ENCODE measurements at places on chromosomes 16 and 17. TPM values are rescaled to one million over a fixed set of nuclear protein-coding genes. Genes with fewer than 3 reads are reported as not detected.

HSD3B7 gene
- total RNA-seq, result 18.0 TPM

CHST6 gene
- total RNA-seq, result not detected

PRAC2 gene
- total RNA-seq, result not detected

ZNF263 gene
- total RNA-seq, result 82.5 TPM

EME1 gene
- total RNA-seq, result not detected

NOG gene
- not detected for total RNA-seq

Data from uterus (tissue), 4 donors.